ENCODE measurements at places on chromosomes 12 and 14. TPM values are rescaled to one million over a fixed set of nuclear protein-coding genes. Genes with fewer than 3 reads are reported as not detected.

Gene ARL6IP4
- total RNA-seq: 111 TPM

Gene CLEC12A
- total RNA-seq: not detected

Gene SLC35F4
- not detected for total RNA-seq

Gene SERPINA4
- total RNA-seq: not detected

Gene ASIC1
- total RNA-seq: 3.4 TPM

Gene OR4N2
- total RNA-seq: not detected

Gene OR4E2
- total RNA-seq: not detected

Gene RASSF9
- 0.23 TPM for total RNA-seq

Gene KLRK1
- total RNA-seq: not detected

Gene RTL1
- total RNA-seq: 0.58 TPM

Gene MDM2
- 110 TPM for total RNA-seq

All from H4 (cell line).